ENCODE measurements at places on chromosomes 6 and 20.

DNA sequence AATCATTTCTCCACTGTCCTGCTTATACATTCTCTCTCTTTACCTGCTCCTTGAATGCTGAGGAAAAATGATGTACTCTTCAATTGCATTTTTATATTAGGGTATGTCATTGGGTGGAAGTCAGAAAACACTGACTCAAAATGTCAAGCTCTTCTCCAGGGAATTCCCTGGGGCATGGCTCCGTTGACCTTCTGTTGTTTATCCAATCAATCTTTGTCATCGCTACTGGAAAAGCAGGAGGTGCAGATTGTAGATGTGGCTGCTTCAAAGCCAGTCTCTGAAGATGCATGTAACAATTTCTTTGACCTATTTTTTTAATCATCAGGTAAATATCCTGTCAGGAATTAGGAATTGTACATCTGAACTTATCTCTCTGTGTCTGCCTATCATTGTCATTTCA, 63.9 kb upstream of the TENT5A start:
- DNase-seq = no peak

DNA sequence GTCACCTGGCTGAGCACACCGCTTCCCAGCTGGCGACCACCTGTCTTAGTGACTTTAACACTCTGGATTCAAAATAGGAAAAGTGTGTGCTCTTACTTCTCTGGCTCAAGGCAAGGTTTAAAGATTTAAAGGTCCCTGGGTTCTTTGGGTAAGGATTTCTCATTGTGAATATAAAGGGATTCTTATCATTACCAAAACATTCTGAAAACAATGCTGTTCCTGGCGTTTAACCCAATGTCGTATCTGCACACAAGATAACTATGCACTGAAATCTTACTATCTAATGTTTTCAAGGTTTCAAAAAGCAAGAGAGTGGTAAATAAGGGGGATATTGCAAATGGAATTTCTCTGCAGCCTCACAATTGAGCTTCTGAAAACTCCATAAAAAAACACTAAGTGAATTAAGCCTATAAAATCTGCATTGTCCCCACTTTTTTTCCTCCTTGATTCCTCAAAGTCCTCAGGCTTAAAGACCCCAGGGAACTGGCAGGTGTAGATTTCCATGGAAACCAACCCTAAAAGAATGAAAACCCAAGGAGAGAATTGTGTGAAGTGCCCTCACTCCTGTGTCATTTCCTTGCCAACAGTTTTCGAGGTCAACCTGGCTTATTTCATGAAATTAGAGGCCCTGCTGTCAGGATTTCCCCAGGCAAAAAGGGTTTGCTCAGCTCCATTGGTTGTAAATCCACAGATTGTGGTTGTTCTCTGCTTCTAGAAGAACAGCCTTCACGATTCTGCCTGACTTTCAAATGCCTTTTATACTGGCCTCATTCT, 44.0 kb downstream of the BMP2 start:
- DNase-seq = peak; percentile 34

- no peak for DNase-seq
Measured at GRCh38 chr6:73062837-73063236, 162.5 kb downstream of the KHDC1L start.

- DNase-seq = peak; percentile 52
Measured at GRCh38 chr6:34414999-34415858, 10.6 kb downstream of the RPS10 start.

GRCh38 chr6:90151576-90152422, 144.8 kb downstream of the BACH2 start:
- no peak for DNase-seq

DNA sequence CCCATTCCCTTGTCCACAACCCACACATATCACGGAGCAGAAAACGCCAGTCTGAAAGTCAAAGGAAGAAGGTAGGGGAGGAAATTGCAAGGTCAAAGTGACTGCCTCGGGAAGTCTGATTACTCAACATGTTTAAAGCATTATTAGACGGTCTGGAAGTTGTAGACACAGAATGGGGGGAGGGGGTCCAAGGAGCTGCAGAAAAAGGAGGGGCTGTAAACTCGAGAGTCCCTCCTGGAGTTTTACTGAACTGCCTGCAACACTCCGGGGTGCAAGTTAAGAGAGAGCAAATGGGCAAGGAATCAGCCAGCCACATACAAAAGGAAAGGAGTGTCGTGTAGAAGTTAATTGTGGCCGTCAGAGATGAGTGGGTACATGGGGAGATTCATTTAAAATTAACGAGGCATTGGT, 417.7 kb upstream of the JARID2 start:
- no peak for DNase-seq

- no peak for DNase-seq
Measured at GRCh38 chr6:134698228-134698627, 251.7 kb downstream of the ALDH8A1 start.

DNA sequence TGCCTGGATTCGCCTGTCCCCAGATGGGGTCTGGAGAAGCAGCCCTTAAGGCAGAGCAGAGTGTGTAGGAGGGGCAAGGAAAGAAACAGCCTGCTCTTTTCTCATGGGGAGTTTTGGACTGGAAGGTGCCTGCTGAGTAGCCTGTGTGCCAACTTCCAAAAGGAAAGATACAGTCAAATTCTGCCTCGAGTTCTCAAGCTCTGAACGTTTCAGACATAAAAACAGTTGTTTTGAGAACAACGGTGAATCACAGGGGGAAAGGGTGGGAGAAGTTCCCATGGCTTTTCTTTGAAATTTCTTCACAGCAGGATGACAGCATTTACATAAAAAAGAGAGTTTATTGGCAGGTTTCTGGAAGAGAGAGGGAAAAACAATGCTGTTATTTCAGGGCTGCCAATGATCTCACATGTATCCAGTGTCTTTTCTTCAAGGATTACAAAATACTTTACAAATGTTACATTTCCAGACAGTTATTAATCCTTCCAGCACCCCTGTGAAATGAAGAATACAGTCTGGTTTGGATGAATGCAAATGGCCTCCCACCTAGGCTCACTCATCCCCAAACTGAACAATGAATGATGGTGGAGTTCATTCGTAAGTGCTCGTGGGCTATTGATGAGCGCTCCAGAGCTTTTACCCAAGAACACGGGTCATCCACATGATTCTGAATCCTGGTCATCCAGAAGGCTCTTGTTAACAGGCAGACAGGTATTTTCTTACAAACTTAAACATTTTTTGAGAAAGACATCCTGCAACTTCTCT, 33.8 kb upstream of the ECI2 start:
- DNase-seq = peak; percentile 74

- DNase-seq = peak; percentile 71
Measured at GRCh38 chr6:128580224-128581110, 60.1 kb upstream of the PTPRK start.

DNA sequence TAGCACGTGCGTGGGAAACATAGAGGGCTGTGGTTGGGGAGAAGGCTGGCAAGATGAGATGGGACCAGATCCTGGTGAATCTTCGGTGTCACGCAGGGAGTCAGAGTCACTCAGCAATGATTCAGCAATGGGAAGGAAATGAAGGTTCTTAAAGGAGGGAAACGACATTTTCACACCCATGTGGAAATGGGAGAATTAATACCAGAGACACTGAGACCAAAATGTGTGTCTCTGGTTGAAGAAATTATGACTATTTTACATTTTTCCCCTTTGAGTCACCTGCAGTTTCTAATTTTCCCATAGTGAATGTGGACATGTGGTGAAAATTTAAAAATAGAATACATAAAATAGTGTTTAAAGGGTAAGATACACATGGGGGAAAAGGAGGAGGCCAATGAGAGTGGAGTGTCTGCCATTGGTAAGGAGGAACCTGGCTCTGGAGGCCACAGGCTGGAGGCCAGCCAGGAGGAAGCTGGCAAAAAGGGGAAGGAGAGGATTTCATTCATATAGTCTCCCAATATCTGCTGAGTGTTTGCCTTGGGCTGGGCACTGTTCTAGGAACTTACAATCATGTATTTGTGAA, 17.5 kb downstream of the NRN1 start:
- DNase-seq = no peak

GRCh38 chr6:40778196-40778595, 191.0 kb upstream of the LRFN2 start:
- no peak for DNase-seq

DNA sequence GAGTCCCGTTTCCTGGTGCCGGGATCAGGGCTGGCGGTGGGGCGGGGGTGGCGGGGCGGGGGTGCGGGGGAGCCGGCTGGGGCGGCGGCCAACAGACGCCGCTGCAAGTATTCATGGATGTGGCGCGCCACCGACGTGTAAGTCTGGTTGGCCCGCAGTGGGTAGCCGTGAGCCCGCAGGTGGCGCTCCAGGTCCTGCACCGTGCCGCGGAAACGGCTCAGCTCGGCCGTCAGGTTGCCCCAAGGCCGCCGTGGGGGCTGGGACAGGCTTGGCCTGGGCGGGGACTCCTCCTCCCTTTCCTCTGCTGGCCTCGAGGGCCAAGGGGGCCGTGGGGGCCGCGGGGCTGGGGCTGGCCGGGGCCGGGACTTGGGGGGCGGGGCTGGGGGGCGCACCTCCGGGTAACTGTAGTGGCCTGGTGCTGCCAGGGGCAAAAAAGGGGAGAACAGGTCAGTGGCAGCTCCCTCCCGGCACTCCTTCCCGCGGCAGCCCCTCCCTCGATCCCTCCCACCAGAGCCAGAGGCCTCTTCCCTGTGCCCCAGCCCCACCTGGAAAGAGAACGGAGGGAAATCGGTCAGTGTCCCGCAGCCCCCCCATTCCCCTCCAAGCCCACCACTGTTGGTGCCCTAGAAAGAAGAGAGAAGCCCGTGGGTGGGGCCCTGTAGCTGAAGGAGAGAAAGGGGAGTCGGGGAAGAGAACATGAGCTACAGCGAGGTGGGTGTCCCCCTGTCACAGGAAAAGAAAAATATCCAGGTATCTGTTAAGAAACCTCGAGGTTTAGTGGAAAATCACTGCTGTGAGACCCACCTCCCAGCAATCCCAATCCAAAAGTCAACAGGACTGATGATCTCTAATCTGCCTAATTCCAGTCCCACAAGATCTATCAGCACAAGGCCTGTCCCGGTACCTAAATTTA, 21.3 kb downstream of the TNXB start:
- DNase-seq = peak; percentile 87

GRCh38 chr6:87784690-87785089, 82.7 kb upstream of the AKIRIN2 start:
- DNase-seq = no peak

DNA sequence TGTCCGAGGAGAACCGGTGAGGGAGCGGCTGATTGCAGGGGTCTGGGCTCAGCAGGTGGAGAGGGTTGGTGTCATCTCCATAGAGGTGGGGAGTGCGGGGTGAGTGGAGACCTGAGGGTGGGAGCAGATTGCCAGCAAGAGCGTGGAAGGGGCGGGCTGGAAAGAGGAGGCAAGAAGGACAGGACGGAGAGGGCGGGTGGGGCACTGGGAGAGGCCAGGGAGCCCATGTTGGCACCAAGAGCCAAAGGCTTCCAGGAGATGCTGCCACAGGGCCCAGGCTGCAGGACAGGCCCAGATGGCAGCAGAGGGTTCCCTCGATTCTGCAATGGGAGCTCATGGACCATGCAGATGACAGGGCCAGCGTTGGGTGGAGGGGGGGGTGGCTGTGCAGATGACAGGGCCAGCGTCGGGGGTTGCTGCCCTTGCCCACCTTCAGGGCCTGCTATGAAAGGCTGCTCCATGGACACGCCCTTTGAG, 105.4 kb downstream of the TMEM242 start:
- no peak for DNase-seq

DNA sequence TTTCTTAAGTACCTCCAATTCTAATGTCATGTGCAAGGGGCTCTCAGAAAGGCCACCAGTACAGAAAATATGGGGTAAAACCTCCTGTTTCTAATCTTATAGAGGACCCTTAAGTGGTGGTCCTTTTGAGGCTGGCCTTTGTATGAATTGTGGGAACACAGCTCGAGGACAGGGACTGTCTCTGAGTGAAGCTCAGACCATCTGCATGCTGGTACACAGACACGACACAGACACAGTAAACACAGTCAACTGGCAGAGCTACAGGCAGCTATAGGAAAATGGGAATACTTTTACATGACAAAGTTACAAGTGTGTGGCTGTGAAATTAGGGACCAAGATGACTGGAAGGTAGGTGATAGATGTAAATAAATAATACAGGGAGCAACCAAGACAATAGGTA, 143.9 kb upstream of the PREP start:
- DNase-seq = no peak

- no peak for DNase-seq
Measured at GRCh38 chr6:149268146-149268545, 49.4 kb upstream of the TAB2 start.

DNA sequence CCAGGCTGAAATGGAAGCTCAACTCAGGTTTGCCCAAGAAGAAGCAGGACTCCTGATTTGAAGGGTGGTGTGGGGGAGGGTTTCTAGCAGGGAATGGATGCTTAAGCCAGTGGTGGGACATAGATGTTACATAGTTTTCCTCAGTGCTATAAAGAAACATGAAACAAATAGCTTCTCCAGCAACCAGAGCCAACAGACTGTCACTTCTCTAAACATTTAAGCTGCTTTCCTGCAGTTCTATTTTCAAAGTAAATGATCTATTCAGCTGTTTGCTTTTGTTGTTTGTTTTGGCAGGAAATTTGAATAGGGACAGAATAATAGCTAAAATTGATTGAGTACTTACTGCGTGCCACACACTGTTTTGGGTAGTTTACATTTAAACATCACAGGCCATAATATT, 169.0 kb downstream of the UST start:
- DNase-seq = no peak

GRCh38 chr6:156977527-156978291, 200.5 kb downstream of the ARID1B start:
- DNase-seq = no peak

- DNase-seq = no peak
Measured at GRCh38 chr6:94341173-94341572, 921.8 kb upstream of the EPHA7 start.

- no peak for DNase-seq
Measured at GRCh38 chr20:52275181-52275691, 83.7 kb upstream of the ZFP64 start.

DNA sequence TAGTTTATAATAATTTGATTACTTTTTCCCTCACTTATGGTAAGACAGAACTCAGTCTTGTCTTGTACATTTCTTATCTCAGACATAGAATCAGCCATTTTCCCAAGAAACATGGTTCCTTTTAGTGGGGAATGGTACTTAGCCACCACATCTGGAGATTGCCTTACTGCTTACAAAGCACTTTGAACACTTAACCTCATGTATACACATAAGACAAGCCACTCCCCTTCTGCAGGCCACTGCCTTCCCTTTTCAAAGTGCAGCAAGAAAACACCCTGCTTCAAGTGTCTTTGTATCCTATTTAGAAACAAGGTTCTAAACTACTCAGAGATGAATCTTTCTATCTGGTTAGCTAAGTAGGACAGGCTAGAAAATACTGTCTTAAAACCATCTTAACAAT, 159.2 kb downstream of the UBE3D start:
- DNase-seq = no peak

GRCh38 chr20:10547276-10548114, 112.4 kb downstream of the SLX4IP start:
- no peak for DNase-seq

- DNase-seq = no peak
Measured at GRCh38 chr6:90859612-90860011, 272.7 kb upstream of the MAP3K7 start.

- no peak for DNase-seq
Measured at GRCh38 chr6:134447423-134447822, 129.5 kb upstream of the SGK1 start.

Data from HAP-1 (cell line).